ENCODE measurements at places on chromosomes 13 and 19. TPM values are rescaled to one million over a fixed set of nuclear protein-coding genes. Genes with fewer than 3 reads are reported as not detected.

KLK15 gene
- not detected for polyA plus RNA-seq

KHSRP gene
- 57.0 TPM for polyA plus RNA-seq

FLT3LG gene
- polyA plus RNA-seq = 3.7 TPM

KIR2DL4 gene
- not detected for polyA plus RNA-seq

ADAMTS10 gene
- 8.4 TPM for polyA plus RNA-seq

CLIP3 gene
- polyA plus RNA-seq = 29.4 TPM

PROZ gene
- not detected for polyA plus RNA-seq

NPHS1 gene
- not detected for polyA plus RNA-seq

UGGT2 gene
- polyA plus RNA-seq = 30.5 TPM

GIPC3 gene
- polyA plus RNA-seq = 0.30 TPM

ZNF234 gene
- polyA plus RNA-seq = 6.5 TPM

CNN2 gene
- 362 TPM for polyA plus RNA-seq

KLHL1 gene
- not detected for polyA plus RNA-seq

ZNF443 gene
- 1.7 TPM for polyA plus RNA-seq

C13orf42 gene
- polyA plus RNA-seq = not detected

KCTD4 gene
- polyA plus RNA-seq = 0.09 TPM

ZNF135 gene
- polyA plus RNA-seq = 6.6 TPM

GNG14 gene
- not detected for polyA plus RNA-seq

SLC5A5 gene
- polyA plus RNA-seq = not detected

ACP5 gene
- 4.0 TPM for polyA plus RNA-seq

LGI4 gene
- 0.07 TPM for polyA plus RNA-seq

LYPD5 gene
- 0.66 TPM for polyA plus RNA-seq

ARGLU1 gene
- polyA plus RNA-seq = 53.3 TPM

CD70 gene
- not detected for polyA plus RNA-seq

SLC15A1 gene
- polyA plus RNA-seq = not detected

KLK13 gene
- polyA plus RNA-seq = not detected

FGF22 gene
- polyA plus RNA-seq = not detected

VRK3 gene
- 24.7 TPM for polyA plus RNA-seq

COL4A1 gene
- polyA plus RNA-seq = 210 TPM

PEPD gene
- polyA plus RNA-seq = 67.1 TPM

MYPOP gene
- polyA plus RNA-seq = 1.6 TPM

IGFL2 gene
- polyA plus RNA-seq = not detected

HSPB6 gene
- 31.7 TPM for polyA plus RNA-seq

GATAD2A gene
- polyA plus RNA-seq = 22.0 TPM

TMEM161A gene
- 16.0 TPM for polyA plus RNA-seq

GIPR gene
- 0.61 TPM for polyA plus RNA-seq

Measured in AG04450 (cell line).